ENCODE measurements at places on chromosomes 5 and 9. TPM values are rescaled to one million over a fixed set of nuclear protein-coding genes. Genes with fewer than 3 reads are reported as not detected.
A peak's percentile ranks its signal among the peaks of the same experiment; 100 is the strongest.

DNA sequence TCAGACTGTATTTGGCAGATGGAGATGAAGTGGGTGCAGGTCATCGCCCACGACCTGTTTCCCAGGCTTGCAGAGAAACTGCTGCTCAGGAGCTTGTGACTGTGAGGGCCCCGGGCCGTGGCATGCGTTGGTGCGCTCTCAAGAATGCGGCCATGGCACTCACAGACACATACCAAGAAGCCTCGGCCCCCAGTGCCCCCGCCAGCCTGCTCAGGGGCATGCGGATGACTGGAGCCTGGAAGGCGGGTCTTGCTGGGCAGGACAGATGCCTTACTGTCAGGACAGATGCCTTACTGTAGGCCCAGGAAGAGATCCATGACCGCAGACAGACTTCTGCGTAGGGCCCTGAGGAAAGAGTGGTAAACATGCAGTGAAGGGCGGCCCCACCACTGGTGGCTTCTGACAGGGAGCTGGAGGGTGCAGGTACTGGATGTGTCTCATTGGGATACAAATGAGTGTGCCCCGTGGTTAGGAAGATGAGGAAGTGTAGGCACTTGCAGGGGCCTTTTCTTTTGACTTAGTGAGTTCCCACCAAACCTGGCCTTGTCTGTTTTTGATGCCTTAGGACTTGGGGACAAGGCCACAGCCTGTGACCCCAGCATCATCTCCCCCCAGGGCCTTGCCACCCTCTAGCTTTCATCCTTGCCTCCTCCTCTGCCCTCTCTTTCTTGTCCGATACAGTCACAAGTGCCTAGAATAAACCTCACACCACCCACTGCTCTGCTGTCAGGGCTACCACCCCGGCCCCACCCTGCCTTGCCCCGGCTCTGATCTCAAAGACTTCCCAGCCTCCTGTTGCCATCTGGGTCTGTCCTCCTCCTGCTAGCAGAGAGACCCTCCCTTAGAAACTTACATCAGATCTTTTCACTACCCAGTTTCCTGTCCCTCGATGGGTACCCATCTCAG, 68.8 kb upstream of the ABL1 start:
- no peak for DNase-seq

DNA sequence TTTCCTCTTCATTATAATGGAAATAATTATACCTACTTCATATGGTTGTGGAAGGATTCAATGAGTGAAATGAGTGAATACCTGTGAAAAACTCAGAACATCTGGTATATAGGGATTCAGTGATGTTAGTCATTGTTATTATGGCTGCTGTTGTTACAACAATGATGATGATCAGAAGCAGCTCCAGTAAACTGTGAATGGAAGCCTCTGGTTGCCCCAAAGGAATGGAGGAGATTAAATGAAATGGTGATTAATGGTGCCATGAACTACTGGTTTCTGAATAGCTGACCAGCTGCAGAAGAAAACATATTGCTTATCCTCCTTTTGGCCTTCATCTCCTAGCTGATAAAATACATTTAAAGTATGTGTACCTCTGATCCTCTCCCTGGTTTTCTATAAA, 372.0 kb downstream of the ARHGEF28 start:
- no peak for DNase-seq

DNA sequence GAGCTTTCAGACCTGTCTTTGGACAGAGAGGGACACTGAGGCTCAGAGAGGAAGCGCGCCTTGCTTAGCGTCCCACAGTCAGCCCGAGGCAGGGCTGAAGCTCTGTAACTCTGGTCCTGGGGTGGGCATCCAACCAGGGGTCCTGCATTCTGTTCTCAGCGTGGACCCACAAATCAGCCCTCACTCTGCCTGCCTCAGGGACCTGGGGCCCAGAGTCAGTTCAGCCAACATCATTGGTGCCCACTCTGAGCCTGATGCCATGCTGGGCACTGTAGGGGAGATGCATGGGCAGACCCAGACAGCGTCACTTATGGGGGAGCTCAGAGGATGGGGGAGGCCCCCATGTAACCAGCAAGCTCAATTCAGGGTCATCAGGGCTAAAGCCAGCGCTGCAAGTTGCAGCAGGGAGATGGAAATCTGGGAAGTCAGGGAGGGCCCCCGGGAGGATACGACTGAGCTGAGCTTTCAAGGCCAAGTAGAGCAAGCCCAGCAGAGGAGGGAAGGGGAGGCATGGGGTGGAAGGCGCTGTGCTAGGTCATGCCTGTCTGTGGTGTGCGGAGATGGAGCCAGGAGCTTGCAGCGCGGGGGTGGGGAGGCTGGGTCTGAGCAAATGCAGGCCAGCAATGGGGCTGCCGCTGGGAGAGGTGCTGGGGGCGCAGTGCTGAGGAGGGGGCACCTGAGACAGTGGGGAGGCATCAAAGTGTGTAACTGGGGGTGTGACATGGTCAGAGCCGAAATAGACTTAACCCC, 21.1 kb downstream of the CORO2A start:
- DNase-seq: peak; percentile 93

- no peak for DNase-seq
These were observed 719.2 kb upstream of the CTNND2 start for GRCh38 chr5:12623408-12623807.

Gene FOXD4L4
- total RNA-seq: not detected

DNA sequence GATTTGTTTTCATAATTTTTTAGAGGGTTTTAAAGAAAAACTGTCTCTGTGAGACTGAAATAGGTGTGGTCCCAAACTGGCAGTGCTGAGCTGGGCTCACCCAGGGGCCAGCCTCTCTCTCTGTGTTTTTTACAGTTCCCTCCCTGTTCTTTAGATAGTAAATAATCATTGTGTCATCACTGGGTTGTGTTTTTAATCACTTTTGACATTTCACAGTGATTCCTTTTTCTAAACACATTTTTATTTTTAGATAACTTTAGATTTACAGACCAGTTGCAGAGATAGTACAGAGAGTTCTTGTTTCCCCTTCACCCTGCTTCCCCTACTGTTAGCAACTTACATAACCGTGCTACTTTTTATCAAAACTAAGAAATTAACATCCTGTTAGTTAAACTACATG, 44.4 kb downstream of the MAP1B start:
- no peak for DNase-seq

DNA sequence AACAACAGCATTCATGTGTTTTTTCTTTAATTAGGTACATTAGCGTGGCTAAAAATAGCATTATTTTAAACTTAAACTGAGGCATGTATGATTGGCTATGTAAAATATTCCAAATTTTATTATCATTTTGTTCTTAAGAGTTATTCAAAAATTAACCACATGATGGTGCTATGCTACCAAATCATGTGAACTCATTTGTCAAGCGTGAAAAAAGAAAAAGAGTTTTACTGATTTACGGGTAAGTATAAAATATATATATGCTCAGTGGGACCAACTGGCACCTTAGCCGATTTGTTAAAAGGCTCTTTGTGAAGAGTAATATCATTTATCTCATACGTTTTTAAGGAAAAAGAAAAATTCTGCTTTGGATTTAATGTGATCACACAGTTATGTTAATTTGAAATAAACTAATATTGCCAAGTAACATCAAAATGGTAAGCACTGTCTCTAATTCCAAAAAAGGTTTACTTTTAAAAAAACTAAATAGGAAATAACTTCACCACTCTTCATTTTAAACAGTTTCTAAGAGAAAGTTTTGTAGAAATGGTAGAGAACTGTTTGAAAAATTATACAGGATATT, 1042.3 kb downstream of the CDH12 start:
- no peak for DNase-seq

DNA sequence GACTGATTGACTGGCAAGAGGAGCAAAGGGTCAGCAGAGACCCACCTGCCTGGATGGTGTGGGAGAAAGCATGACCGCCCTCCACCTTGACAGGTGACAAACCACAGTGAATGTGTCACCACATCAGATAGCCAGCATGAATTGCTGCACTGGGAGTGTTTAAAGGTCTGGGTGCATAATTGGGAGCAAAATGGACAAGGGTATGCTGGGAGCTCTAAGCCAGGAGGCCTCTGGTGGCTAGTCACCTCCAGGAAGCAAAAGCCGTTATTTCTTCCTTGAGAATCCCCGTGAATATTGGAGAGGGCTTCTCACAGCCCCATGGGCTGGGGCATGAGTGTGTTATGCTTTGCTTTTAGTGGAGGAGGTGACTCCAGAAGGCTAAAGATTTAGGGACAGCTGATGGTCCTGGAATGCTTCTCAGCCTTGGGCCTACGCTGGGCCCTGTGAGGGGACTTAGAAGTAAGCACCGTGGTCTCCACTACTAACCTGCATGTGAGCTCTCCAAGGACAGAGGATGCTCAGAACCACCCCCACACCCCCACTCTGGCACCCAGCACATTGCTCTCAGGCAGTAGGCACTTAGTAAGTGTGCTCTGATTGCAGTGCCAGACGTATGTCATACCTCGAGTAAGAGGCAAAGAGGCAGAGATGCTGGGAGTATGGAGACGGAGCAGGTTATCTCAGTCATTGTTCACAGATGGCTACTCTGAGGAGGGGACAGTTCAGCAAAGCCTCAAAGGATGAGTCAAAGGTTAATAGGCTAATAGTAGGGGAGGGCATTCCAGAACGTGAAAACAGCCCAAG, 9.1 kb upstream of the IRF1 start:
- no peak for DNase-seq

Gene LTC4S
- 10.3 TPM for total RNA-seq

All from testis (tissue), 5 donors.